ENCODE measurements at places on chromosomes 5 and 9.

DNA sequence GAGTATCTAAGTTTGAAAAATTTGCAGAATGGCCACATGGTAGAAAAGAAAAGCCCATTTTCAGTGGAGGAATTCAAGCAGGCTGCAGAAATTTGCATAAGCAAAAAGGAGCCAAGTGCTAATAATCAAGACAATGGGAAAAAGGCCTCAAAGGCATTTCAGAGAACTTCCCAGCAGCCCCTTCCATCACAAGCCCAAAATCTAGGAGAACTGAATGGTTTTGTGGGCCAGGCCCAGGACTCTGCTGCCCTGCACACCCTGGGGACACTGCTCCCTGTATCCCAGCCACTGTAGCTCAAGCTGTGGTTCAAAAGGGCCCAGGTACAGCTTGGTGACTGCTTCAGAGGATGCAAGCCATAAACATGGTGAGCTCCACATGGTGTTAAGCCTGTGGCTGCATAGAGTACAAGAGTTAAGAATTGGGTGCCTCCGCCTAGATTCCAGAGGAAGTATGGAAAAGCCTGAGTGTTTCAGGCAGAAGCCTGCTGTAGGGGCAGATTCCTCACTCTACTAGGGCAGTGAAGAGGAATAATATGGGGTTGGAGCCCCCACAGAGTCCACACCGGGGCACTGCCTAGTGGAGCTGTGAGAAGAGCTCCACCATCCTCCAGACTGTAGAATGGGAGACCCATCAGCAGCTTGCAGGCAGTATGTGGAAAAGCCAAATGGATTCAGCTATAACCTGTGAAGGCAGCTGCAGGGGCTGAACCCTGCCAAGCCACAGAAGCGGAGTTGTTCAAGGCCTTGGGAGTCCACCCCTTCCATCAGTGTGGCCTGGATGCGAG lies 720.7 kb upstream of the CTNND2 start:
- no peak for DNase-seq

DNA sequence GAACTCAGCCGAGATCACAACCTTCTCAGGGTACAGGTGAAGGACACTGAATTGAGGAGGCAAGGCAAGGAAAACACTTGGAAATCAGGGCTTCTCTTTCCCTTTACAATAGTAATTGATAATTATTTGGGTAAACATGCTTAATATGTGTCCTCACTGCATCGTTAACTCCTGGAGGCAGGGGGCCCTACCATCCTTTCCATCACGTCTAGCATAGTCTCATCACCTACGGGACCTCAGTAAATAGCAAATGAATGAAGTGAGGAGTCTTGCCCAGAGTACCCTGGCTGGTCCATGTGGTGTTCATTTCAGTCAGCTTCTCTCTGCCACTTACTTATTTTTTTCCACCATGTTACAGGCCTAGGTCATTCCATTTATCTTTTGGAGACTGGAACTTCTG lies 2.3 kb downstream of the F2RL1 start:
- no peak for DNase-seq

GRCh38 chr9:92948038-92948534 lies 763 bp downstream of the FGD3 start:
- DNase-seq, result no peak

DNA sequence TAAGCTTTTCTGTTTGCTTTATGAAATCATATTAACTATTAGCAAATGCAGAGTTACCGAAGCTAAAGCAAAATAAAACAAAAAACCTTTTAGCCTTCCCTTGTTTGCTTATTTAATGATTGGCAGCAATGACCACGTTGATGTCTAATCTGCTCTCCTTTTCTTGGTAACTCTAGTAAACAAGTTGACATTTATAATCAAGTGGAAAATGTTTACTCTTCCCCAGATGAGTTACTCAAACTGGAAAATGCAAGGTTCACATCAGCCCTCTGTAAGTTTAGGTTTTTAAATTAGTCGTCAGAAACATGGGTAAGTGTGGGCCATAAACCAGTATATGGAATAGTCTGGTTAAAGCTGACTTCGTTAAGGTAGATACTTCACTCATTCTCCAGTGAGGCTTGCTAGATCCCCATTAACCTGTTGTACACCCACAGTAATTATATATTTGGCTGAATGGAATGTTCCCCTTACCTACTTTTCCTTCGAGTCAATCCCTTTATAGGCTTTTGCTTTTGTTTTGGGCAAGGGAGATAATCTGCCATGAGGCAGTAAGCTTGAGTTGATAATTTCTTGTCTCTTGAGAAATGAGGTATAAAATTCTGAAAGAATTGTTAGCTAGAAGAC lies 100.9 kb downstream of the GDNF start:
- DNase-seq, result no peak

GRCh38 chr9:12271421-12271891 lies 421.7 kb upstream of the TYRP1 start:
- no peak for DNase-seq

GRCh38 chr5:31362931-31363568 lies 168.8 kb downstream of the DROSHA start:
- DNase-seq, result no peak

- DNase-seq, result no peak
These were observed 9.9 kb upstream of the CXXC5 start for GRCh38 chr5:139638090-139638735.

DNA sequence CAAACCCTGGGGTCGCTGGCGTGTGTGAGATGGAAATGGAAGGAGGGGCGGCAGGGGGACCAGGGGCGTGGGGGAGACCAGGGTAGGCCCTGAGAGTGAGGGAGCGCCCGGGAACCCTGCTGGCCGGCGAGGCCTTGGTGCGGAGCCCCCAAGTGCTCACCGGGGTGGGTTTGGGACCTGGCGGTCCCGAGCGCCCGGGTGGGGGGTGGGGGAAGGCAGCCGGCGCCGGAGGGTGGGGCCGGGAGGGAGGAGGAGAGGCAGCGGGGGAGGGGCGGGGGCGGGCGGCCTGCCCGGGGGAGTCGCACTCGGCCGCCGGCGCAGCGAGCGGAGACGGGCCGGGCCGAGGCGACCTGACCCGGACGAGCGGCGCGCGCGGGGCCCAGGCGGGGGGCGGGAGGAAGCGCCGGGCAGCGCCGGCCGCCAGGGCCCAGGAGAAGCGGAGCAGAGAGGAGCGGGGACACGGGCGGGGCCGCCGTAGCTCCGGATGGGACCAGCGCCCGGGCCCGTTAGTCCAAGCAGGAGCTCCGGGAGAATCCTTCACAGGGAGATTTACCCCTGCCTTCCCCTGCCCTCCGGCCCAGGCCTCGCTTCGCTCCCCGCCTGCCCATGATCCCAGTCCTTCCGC lies at the start of gene NPR2:
TSS of gene NPR2 (plus strand) at position 295 of the 625 bp plus-strand sequence. CDS start 818 bp downstream, outside the sequence.
- no peak for DNase-seq

- no peak for DNase-seq
These were observed 150.0 kb upstream of the GNA14 start for GRCh38 chr9:77798140-77798539.

- no peak for DNase-seq
These were observed 291.2 kb downstream of the AOPEP start for GRCh38 chr9:95017661-95018060.

GRCh38 chr9:120905315-120906164 lies 21.1 kb downstream of the TRAF1 start:
- DNase-seq, result no peak

- DNase-seq, result no peak
These were observed 20.3 kb upstream of the GRAMD2B start for GRCh38 chr5:126402621-126403555.

- no peak for DNase-seq
These were observed 86.8 kb upstream of the CDH6 start for GRCh38 chr5:31106691-31107090.

- DNase-seq, result no peak
These were observed 69.9 kb downstream of the LRSAM1 start for GRCh38 chr9:127520941-127521918.

- DNase-seq, result no peak
These were observed 37.5 kb downstream of the MAMDC2 start for GRCh38 chr9:70081120-70081495.

GRCh38 chr9:15714746-15715145 lies 161.9 kb downstream of the CCDC171 start:
- no peak for DNase-seq

DNA sequence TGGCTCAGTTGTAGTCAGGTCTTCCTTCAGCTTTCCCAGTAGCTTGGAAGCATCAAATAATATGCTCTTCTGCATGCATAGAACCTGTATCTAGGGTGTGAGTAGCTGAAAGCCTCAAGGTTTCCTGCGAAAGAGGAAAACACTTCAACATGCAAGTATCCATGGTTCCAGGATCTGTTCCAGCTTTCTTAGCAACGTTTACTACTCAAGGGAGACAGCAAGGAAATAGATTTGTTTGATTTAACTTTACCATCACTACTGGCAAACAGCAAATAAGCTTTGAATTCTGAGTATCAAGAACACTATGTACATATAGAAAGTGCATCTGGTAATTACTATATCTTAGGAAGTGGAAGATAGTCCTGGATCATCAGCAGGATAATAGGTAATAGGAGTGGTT lies 341.0 kb downstream of the PRR16 start:
- no peak for DNase-seq

DNA sequence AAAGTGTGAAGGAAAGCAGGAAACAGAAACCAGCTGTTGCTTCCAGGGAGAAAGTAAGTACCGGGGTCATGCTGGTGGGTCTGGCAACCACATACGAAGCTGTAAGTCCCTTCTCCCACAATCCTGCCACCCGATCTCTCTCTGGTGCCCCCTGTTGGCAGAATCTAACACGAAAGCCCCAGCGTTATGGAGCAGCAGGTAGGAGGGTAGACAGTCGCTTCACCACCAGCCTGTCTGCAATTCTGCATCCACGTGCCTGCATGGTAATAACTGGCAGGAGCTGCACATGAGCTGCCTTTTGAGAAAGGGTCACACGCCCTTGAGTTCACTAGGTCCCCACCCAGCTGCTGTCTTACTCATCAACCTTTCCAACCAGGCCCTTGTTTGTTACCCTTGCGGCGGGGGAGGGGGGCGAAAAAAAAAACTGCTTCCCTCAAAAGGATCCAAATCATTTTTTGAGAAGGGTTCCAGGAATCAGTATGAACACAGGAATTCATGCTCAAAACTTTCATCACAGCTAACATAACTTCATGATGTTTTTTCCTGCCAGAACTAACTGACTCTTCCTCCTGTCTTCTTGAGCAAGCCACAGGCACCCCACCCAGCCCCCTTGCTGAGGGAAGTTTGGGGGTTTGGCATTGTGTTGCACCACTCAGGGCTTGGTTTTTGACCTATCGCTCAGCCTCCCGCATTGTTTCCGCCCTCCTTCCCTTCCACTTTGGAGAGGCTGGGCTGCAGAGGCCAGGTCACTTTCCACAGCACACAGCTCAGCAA lies 19.6 kb upstream of the TMEM252 start:
- peak; percentile 3 for DNase-seq

DNA sequence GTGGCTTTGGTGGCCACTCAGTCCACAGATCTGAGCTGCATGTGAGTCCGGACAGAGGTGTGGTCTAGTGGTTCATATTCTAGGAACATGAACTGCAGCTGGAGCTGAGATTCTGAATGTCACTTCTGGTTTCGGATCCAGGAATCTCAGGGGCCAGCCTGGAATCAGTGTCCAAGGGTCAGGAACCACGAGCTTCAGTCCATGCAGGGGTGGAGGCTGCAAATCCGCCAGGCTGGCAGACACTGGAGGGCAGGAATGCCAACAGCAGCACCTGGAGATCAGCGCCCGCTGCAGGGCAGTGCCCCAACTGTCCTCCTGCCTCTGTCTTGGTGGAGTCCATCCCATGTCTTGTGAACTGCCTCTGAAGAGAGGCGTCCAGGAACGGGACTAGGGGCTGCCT lies 73.5 kb downstream of the CACNA1B start:
- DNase-seq, result no peak

DNA sequence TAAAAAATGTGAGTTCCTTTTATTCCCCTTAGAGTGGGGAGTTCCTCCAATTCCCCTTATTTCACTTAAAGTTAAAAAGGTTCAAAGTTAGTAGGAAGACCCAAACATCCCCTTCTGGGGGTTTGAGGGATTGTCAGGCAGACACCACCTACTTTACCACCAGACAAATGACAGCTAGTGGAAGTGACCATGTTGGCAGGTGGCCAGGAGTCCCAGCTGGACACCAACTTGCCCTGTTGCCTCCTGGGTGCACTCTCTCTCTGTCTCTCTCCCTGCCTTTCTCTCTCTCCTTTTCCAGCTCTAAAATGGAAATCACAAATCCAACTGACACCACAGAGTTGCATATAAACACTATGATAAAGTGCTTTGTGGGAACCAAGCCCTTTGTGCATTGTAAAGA lies 307.7 kb upstream of the TLE4 start:
- no peak for DNase-seq

GRCh38 chr5:135182675-135183074 lies 148.6 kb upstream of the PITX1 start:
- no peak for DNase-seq

GRCh38 chr5:82151662-82152061 lies 126.5 kb downstream of the RPS23 start:
- no peak for DNase-seq

GRCh38 chr5:160460377-160461049 lies 38.9 kb downstream of the PTTG1 start:
- DNase-seq, result no peak
